Stimulated activated CD8-positive, alpha-beta memory T cell treated with anti-CD3 and anti-CD28 coated beads, Interleukin-15, amount 100 ng/mL, for 24 hours (primary cell): ENCODE measurements at places on chromosomes 13 and 19.

DNA sequence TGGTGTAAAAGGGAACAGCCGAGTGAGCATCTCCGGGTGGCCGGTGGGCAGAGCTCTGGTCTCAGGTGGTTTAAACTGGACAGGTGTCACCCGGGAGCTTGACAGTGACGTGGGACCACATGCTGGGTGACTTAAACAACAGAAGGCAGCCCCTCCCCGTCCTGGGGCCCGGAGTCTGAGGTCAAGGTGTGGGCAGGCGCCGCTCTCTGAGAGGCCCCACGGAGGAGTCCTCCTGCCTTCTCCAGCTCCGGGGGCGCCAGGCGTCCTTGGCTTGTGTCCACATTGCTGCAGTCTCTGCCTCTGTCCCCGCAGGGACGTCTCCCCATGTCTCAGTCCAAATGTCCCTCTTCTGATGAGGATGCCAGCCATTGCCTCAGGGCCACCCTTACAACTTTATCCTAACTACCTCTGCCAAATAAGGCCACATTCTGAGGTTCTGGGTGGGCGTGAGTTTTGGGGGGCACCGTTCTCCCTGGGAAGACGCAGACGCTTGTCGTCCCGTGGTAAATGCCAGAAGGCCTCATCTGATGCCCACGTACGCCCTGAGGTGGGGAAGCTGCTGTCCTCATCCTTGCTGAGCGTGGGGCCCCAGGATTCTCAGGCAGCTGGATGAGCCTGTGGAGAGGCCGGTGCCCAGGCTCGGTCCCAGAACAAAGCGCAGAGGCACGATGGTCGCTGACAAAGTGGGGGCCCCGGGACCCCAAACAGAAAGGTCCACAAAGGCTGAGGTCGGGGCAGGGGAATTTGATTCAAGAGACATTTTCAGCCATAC, 12.9 kb downstream of the GZMM start:
- no peak for DNase-seq

- no peak for DNase-seq
Measured at GRCh38 chr19:17482877-17483604, 12.7 kb downstream of the SLC27A1 start.

- DNase-seq = peak; percentile 3
Measured at GRCh38 chr19:37855098-37855497, 51.3 kb downstream of the WDR87 start.

DNA sequence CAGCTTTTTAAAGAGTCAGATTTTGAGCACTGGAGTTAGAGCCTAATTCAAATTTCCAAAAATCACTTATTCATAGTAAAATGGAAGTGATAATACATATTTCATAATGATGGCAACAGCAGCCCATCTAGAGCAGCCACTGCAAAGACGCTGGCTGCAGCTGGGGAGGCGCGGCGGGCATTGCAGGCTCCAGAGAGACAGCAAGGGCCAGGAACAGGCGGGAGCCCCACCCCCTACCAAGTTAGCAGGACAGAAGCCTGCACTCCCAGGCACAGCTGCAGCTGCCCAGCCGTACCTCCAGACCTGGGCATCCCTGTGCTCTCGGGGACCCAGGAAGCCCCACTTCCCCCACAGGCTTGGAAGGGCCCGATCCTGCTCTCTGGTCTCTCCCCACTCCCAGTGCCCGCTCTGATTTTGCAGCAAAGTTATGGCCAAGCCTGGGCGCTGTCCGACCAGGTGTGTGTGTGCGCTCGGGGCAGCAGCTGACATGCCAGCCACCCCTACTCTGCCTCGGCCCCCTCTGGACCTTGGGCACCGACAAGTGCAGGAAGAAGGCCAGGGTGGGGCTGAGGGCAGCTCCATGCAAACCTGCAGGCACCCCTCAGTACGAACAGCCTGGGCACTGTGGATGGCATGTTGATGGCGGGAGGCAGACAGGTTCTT, 84.8 kb downstream of the SERP2 start:
- DNase-seq = no peak

GRCh38 chr13:76527041-76527440, 359.2 kb downstream of the KCTD12 start:
- no peak for DNase-seq
